ENCODE measurements at places on chromosomes 7 and 10. TPM values are rescaled to one million over a fixed set of nuclear protein-coding genes. Genes with fewer than 3 reads are reported as not detected.

DNA sequence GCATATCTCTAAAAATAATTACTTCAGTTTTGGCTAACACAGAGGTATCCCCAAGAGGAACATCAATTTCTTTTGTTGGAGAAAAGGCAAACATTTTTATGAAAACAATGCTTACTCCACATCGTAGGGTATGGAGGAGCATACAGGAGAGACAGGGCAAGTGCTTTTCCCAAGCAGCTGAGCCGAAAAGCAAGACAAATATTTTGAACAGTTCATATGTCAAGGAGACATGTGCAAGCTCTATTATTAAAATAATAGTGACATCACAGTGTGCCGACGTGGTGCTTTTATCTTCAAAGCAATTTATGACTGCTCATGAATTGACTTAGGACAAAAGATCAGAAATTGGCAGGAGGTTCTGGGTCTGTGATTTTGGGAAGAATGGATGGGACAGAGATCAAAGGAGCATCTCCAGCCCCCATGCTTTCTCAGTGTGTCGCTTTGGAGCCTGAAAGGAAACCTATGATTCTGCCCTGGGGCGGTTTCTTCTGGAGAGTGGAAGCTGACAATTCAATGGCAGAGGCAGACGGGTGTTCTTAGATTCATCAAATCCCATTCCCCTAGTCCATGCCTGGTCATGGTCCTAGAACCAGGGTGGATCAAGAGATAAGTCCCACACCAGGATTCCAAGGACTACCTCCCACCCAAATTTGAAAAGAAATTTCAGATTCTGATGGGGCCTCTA is 97.1 kb downstream of the JCAD start:
- DNase-seq: no peak
- H3K27ac ChIP-seq: no peak overlapping the region
- no peaks in the 10 kb centered on the region for H3K36me3 ChIP-seq
- no peak overlapping the region for H3K4me3 ChIP-seq
- H3K27me3 ChIP-seq: peaks cover 22% of the 10 kb centered on the region
- peaks cover 4% of the 10 kb centered on the region for H3K4me1 ChIP-seq

- H3K36me3 ChIP-seq: no peaks in the 10 kb centered on the region
- H3K27ac ChIP-seq: no peak overlapping the region
- no peaks in the 10 kb centered on the region for H3K4me1 ChIP-seq
- H3K4me3 ChIP-seq: no peak overlapping the region
Observed at GRCh38 chr10:20877986-20878983, 18.8 kb downstream of the NEBL start.

The PKD1L1 gene
- total RNA-seq: under 0.01 TPM

DNA sequence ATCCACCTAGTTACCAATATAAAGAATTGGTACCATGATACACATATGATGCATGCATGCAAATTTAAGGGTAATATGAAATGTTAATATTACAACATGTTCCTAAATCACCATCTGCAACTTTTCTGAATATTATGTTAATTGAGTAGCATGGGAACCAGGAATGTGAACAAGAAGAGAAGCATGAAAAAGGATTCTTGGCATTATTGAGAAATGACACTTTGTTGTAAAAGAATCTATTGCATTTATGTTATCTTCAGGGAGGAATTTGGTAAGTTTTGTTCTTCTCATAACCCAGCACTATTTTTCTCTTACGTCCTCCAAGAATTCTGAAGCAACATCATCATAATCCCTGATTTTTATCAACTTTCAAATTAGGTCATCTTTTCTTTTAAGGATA is 159.9 kb upstream of the SLC25A13 start:
- peak; percentile 1 for DNase-seq
- H3K27me3 ChIP-seq: no peaks in the 10 kb centered on the region
- H3K4me1 ChIP-seq: no peaks in the 10 kb centered on the region
- H3K27ac ChIP-seq: no peak overlapping the region
- H3K36me3 ChIP-seq: no peaks in the 10 kb centered on the region
- H3K4me3 ChIP-seq: no peak overlapping the region

The C10orf67 gene
- 0.18 TPM for total RNA-seq

The PPP1R3C gene
- total RNA-seq: 61.7 TPM

DNA sequence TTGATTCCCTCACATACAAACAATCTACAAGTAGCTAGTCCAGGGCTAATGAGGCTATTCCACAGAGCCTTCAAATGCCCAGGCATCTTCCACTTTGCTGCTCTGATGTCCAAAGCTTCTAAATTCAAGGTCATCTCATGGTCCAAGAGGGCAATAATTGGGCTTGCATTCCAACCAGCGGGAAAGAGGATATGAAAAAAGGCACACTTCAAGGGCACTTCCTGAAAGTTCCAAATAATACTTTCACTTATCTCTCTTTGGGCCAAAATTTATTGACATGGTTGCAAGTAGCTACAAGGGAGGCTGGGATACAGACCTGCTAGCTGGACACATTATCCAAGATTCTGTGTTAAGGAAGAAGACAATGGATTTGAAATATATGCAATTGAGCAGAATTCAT is 25.2 kb upstream of the APBB1IP start:
- no peaks in the 10 kb centered on the region for H3K4me1 ChIP-seq
- no peaks in the 10 kb centered on the region for H3K36me3 ChIP-seq
- no peaks in the 10 kb centered on the region for H3K27me3 ChIP-seq

The HTR7 gene
- 0.56 TPM for total RNA-seq

GRCh38 chr10:49679480-49679893 is at the start of gene C10orf53:
TSS of gene C10orf53 (plus strand) at chr10:49679651. CDS start at chr10:49679698, 47 bp downstream.
- no peaks in the 10 kb centered on the region for H3K36me3 ChIP-seq
- H3K4me3 ChIP-seq: no peak within 1 kb of the TSS
- DNase-seq: peak; percentile 16
- H3K27me3 ChIP-seq: no peaks in the 10 kb centered on the region

- peaks cover 55% of the 10 kb centered on the region for H3K27me3 ChIP-seq
- no peaks in the 10 kb centered on the region for H3K36me3 ChIP-seq
- H3K4me1 ChIP-seq: no peaks in the 10 kb centered on the region
- DNase-seq: no peak
- no peak overlapping the region for H3K4me3 ChIP-seq
Observed at GRCh38 chr7:101558742-101559325, 70.3 kb downstream of the MYL10 start.

The IFIT1B gene
- total RNA-seq: not detected

The GNGT1 gene
- total RNA-seq: not detected

DNA sequence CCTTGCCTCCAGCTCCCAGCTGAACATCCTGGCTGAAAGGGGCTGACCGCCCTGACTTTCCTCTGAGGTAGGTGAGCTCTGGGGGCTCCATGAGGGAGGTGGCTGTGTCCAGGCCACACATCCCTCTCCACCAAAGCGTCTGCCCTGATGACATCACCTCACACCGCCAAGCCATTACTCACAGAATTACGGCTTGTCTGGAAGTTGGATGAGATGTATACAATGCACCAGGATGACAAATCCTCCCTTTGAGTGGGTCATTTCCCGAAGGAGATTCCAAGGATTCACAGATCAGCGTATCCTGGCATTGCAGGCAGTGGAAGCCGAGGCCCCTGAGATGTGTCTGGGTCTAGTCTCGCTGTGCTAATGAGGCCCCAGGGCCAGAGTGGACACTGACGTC is 15.1 kb upstream of the RET start:
- no peak overlapping the region for H3K27ac ChIP-seq
- peaks cover 13% of the 10 kb centered on the region for H3K27me3 ChIP-seq
- no peaks in the 10 kb centered on the region for H3K4me1 ChIP-seq
- DNase-seq: peak; percentile 9

- DNase-seq: peak; percentile 7
- no peak overlapping the region for H3K27ac ChIP-seq
- H3K4me3 ChIP-seq: no peak overlapping the region
- no peaks in the 10 kb centered on the region for H3K36me3 ChIP-seq
Observed at GRCh38 chr7:77830649-77831355, 32.2 kb downstream of the PHTF2 start.

The CPA2 gene
- not detected for total RNA-seq

DNA sequence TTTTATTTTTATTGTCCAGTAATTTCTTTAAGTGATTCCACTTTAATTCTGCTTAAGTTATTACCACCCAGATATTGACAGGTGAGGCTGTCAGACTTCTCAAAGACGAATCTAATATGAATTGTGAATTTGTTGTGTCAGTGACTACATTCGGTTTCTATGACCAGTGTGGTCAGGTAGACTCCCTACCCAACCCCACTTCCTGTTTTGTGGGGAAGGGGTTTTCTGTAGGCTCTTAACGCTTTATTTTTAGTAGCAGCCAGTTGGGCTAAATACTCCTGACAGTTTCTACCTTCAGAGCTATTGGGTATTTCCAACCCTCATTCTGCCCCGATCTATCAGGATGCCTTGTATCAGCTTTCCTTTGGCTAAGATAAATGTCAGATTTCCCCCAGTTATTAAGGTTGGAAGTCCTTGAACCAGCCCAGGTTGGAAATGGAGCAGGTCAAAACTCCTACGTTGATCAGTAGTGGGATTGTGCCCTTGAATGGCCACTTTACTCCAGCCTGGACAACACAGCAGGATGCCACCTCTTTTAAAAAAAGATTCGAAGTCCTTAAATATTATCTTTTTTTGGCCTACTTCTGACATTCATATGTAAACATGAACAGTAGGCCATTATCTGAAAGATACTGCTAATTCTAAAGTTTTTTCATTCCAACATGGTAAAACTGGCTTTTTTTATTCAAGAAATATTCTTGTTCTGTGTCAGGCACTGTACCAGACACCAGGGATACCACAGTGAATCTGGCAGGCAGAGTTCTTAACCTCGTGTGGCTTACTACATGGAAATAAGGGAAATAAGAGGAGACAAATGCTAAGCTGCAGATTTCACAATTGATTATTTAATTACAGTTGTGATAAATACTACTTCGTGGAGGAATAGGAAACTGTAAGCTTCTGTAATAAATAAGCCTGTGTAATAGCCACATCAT is 133.3 kb upstream of the SAMD8 start:
- H3K4me3 ChIP-seq: no peak overlapping the region
- no peak overlapping the region for H3K27ac ChIP-seq
- peaks cover 32% of the 10 kb centered on the region for H3K36me3 ChIP-seq
- H3K4me1 ChIP-seq: peaks cover 3% of the 10 kb centered on the region
